ENCODE measurements at places on chromosomes 3 and 15.

- no peak for DNase-seq
Measured at GRCh38 chr3:173744479-173744878, 346.9 kb downstream of the NLGN1 start.

DNA sequence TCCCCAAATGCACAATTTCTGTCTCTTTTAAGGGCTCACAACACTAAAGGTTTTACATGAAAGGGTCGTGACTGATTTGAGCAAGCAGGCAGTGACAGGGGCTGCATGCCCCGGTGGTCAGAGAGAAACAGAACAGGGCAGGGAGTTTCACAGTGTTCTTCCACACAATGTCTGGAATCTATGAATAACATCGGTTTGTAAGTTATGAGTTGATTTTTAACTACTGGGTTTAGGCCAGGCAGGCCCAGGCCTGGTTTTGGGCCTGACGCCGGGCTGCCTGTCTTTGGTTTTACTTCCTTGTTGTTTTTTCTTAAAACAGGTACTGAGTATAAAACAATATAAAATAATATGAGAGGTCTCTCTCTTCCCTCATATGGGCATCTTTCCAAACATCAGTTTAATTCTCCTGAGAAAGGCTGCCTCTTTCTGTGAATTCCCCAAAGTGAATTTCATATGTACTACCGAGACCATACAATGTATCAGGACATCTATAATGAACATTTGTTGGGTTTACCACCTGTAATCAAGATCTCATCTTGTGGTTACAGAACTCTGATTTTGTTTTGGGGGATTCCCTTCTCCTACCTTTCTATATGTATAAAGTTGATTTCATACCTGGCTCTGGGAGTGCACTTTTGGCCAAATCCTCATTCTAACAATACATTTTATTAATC lies 74.4 kb downstream of the CD200 start:
- no peak for DNase-seq

DNA sequence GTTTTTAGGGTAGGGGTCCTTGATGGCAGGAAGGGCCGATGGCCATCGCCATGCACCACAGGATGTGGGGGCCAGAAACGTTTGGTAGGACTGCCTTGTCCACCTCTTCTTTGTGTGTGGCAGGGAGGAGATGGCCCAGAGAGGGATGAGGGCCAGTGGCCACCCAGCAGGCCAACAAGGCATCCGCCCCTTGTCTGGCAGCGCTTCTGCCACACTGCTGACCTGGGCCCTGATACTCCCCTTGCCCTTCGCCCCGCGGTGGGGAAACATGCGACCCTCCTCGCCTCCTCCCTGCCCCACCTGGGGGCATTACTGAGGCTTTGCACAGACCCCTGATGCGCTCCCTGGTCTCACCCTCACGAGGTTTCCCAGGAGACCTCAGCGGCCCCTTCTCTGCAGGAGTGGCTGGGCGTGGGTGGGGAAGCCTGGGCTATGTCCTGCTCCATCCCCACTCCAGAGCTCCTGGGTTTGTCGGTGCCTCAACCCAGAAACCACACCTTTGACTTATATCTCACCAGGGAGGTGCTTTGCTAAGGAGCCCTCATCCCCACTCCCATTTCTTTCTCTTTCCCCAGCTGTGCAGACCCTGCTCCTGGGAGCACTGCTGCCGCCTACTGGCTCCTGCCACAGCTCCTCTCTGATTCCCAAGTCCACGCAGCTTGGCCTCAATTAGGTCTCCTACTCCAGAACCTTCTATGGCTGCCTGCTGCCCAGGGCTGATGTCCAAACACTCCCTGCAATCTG lies 38.7 kb downstream of the FEM1B start:
- DNase-seq, result no peak

GRCh38 chr3:194632809-194633348 lies 340 bp downstream of the TMEM44 start:
- DNase-seq, result no peak

DNA sequence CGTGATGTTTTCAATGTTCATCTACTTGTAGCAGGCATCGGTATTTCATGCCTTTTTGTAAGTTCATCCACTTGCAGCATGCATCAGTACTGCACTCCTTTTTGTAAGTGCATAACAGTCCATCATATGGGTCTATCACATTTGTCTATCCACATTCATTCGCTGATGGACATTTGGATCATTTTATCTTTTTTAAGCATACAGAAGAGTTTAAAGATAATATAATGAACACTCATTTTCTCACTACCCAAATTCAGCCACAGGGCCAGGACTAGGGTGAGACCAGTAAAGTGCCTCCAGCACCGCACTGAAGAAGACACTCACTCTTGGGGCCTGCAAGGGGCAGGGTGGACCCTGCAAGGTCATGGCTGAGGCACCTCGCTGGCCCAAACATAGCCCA lies 309.6 kb downstream of the UACA start:
- no peak for DNase-seq

- no peak for DNase-seq
Measured at GRCh38 chr3:177606891-177607290, 409.6 kb upstream of the TBL1XR1 start.

DNA sequence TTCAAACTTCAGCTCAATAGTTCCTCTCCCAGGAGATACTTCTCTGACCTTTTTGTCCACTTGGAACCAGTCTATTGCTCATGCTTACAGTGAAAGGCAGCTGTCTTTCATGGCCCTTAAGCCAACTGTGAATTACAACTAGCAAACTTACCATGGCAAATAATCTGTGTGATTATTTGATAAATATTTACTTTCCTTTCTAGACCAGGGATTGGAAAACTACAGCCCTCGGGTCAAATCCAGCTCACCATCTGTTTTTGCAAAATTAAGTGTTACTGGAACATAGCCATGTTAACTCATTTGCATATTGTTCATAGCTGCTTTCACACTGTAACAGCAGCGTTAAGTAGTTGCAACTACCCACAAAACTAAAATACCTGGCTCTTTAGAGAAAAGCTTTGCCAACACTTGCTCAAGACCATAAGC lies 289.1 kb upstream of the MCTP2 start:
- DNase-seq, result no peak

DNA sequence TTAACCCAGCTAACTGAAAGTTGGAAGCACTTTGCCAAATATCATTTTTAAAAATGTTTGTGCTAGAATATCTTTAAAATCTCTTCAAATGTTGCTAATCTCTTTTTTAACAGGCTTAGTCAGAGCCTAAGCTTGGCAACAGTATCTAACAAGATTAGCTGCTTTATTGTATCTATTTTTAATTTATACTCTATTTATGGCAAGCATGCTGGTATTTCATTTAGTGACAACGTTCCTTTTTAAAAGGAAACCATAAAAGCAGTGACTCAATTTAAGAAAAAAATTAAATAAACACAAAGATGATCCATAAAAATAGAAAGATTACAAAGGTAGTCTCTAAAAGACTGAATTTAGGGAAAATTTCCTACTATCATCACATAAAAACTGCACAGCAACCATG lies 40.5 kb downstream of the SLC12A6 start:
- DNase-seq, result no peak

GRCh38 chr3:17770682-17771081 lies 28.3 kb upstream of the TBC1D5 start:
- no peak for DNase-seq

DNA sequence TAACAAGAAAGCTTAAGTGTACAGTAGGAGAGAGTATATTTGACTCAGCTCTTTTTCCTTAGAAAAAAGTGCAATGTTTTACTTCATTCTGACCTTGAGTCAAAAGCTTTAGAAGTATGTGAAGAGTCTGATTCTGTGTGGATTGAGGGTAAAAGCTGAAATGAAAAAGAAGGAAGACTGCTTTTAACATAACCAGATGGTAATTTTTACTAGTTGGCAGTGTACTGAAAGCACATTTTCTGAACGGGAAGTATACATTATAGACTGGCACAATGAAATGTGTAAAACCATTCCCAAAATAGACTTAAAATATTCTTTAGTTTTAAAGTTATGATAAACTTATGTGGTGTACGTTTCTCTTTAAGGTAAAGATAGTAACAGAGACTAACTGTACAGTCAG lies 197.8 kb upstream of the ZNF717 start:
- no peak for DNase-seq

DNA sequence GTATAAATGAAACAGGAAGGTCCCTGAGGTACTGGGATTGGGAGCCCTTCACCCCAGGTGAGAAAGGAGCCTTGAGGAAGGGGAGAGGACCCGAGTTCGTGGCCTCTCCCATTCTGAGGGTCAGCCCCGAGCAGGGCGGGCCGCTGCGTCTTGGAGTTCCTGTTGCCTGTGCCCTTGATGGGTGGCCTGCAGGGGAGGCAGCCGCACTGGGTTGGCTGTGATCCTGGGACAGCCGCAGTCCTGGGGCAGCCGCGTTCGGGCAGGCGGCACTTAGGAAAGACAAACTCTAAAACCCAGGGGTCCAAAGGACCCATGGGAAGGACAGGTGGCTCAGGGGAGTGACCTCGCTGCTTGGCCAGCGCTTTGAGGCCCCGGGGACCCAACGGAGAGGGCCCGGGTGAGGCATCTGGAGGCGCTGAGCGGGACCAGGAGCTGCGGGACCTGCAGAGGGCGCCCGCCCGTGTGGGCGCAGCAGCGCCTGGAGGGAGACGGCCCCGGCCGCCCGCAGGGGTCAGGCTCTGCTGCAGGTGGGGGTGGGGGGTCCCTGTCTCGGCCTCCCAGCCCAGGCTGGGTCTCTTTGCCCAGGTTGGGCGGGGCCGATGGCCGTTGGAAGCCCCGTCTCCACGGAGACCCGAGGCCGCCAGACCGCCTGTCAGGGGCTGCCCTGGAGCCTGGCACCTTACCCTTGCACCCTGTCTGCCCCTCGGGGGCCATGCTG lies 65.1 kb downstream of the HMCES start:
- DNase-seq, result peak; percentile 8

DNA sequence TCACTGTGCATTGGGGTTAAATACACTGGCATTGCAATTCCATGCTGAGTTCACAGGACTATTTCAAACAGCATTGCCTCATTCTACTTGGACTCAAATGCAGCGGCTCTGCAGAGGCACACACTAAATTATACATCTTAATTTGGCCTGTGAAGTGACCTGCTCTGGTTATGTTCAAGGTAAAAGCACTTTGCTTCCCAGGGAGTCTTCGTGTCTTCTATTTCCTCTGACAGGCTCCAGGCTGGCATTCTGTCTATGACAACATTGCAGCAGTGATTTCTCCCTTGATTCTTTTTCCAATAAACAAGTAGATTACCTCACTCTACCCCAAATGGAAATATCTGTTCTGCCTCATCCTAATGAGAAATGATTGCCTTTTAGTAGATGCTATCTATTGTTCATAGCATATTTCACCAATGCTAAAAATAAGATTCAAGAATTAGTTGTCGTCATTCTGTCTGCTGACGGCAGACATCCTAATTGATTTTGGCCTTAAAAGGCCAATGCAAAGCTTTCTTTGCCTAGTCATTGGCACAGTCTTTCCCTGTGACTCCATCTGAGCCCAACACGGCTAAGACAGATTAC lies 33.8 kb downstream of the FMN1 start:
- DNase-seq, result no peak

- DNase-seq, result no peak
Measured at GRCh38 chr3:37925157-37925556, 63.5 kb downstream of the CTDSPL start.

DNA sequence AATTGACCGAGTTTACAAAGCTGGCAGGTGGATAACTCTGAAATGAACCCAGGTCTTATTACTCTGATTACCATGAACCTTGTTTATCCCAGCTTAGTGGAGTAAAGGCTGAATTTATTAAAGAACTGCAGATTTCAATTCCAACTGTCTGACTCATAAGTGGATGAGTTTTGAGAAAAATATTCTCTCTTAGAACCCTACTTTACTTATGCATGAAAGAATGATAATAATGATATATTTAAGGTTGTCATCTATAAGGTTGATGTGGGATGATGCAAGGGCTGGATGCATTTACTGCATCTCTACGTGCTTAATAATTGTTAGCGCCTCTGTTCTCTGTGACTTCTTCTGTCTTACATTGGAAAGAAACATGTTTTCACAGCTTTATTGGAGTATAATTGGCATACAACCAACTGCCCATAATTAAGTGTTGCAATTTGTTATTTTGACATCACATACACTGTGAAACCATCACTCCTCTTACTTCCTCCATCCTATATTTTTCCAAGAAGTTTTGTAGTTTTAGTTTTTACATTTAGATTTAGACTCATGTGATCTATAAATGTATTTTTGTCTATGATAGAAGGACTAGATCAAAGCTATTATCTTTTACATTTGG lies 771.2 kb upstream of the ARRDC4 start:
- DNase-seq, result no peak

- no peak for DNase-seq
Measured at GRCh38 chr15:63189941-63190768, 749 bp downstream of the RAB8B start.

DNA sequence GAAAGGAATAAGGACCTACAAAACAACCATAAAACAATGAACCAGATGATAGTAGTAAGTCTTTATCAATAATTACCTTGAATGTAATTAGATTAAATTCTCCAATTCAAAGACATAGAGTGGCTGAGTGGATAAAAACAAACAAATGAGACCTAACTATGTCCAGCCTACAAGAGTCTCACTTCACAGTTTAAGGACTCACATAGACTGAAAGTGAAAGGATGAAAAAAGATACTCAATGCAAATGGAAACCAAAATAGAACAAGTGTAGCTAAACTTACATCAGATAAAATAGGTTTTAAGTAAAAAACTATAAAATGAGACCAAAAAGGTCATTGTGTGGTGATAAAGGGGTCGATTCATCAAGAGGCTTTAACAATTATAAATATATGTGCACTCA lies 21.9 kb upstream of the NR1I2 start:
- DNase-seq, result no peak

- DNase-seq, result no peak
Measured at GRCh38 chr3:177878957-177879356, 657.3 kb upstream of the KCNMB2 start.

GRCh38 chr3:44562147-44562546 lies 7.2 kb downstream of the ZKSCAN7 start:
- DNase-seq, result no peak

GRCh38 chr15:64070965-64071851 lies 22.4 kb downstream of the CIAO2A start:
- no peak for DNase-seq

Measured in activated effector memory CD4-positive, alpha-beta T cell treated with Interleukin-2 at 50 U/mL for 16 hours (primary cell).